EH (cell line): ENCODE measurements at places on chromosomes 5 and 9.

GRCh38 chr5:113118765-113119164, 142.2 kb downstream of the DCP2 start:
- DNase-seq, result no peak

DNA sequence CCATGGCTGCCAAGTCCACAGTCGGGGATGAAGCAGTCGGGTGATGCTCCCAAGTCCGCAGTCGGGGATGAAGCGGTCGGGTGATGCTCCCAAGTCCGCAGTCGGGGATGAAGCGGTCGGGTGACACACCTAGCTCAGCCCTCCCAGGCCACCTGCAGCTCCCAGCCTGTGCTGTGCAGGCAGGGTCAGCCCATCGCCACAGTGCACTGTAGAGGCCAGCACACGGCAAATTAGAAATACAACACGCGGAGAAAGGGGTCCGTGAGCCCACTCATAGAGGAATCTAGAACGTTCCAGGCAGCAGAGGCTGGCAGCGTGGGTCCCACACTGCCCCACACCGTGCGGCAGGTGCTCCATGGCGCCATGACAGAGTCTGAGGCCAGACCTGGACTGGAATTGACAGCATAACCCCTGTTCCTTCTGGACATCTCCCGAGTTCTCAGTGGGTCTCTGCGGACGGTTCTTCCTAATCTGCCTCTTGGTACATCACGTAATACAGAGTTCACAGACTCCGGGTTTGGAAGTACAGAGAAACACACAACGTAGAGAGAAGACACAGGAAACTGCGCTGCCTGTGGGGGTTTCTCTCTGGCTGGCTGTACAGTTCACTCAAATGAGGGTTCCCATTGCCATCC, 7.7 kb upstream of the EXOC3 start:
- DNase-seq, result no peak

- DNase-seq, result no peak
These were observed 11.2 kb downstream of the FXN start for GRCh38 chr9:69046723-69047122.

DNA sequence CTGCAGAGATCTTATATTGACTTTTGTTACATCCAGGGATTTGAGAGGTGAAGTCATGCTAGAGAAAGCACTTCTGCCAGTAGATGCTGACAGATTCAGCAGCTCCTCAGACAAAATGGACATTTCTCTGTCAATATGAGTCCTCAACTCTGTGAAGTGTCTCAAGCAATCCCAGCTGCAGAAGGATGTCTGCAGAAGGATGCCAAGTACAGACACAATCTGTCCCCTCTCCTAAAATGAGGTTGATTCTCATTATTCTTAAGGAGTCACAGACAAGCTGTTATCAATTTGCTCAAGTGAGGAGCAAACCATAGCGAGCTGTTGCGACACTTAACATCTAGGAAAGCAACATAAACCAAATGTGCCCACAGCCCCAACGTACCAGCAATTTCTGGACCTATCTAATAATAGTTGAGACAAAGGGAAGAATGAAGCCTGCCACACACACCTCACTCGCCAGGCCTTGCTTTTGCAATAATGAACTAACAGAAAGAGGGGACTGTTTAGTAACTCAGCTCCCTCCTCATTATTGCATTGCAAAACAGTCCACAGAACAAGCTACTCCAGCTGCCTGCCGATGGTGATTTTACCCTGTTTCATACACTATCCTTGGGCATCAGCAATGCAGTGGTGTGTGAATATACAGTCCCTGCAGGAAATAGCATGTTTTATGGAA, 364.2 kb upstream of the PDE4D start:
- peak; percentile 3 for DNase-seq

- DNase-seq, result no peak
These were observed 102.2 kb downstream of the KLF4 start for GRCh38 chr9:107387409-107387808.

- DNase-seq, result no peak
These were observed 34.8 kb upstream of the TMC1 start for GRCh38 chr9:72486594-72486955.

DNA sequence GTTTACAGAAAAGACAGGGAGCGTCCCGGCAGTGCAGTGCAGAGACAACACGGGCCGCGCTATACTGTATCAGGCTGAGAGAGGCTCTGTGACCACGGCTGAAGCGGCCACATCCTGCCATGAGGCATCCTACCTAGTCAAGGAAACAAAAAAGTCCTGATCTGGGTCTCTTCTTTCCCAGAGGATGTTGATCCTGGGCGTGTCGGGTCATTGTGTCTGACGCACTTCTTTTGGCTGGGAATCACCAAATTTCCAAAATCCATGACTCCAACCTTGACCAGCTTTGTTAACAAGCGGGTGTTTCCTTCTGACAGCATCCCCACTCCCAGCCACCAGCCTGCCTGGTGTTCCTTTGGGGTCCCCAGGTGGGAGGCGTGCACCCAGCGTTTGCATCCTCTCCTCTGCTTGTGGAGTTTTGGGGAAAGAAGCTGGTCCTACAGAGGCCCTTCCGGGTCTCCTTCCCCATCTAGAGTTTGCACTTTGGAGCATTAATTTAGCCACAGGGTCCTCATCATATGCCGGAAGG, 91.4 kb upstream of the RAI14 start:
- peak; percentile 26 for DNase-seq

DNA sequence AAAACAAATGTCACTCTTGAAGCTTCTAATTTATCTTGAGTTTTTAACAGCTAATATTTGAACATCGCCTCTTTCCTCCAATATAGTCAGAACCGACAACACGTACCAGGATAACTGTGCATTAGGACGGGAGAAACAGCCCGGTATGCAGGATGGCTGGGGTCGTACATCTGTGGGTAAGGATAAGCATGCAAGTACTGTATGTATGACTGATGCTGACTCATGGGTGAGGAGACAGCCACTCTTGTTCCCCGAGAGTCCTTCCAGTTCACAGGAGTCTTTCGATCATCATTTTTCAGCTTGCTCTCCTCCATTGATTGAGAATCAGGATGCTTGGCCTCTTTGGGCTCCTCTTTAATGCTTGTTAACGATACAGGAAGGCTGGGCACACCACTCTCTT, 102.3 kb downstream of the ZNF608 start:
- DNase-seq, result peak; percentile 40

GRCh38 chr9:89408628-89409101, 89.2 kb downstream of the SEMA4D start:
- DNase-seq, result no peak

DNA sequence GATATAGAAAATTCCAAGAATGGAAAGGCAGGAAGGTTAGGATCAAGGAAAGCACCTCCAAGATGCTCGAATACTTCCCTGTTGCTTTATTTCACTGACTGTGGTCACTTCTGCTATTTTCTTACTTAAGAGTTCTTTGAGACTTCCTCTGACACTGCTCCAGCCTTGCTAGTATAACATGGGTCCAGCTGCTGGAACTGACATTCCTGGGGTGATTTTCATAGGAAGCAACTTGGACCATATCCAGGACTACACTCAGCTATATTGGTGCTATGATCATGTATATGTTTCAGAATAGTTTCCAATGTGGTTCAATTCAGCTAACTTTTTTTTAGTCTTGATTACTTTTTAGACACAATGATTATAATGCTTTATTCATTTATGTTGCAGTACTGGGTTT, 81.6 kb upstream of the CKMT2 start:
- DNase-seq, result peak; percentile 53

- no peak for DNase-seq
These were observed 20.9 kb upstream of the SEMA6A start for GRCh38 chr5:116595498-116595897.

- no peak for DNase-seq
These were observed 1.2 kb upstream of the PHYHD1 start for GRCh38 chr9:128919402-128920089.

DNA sequence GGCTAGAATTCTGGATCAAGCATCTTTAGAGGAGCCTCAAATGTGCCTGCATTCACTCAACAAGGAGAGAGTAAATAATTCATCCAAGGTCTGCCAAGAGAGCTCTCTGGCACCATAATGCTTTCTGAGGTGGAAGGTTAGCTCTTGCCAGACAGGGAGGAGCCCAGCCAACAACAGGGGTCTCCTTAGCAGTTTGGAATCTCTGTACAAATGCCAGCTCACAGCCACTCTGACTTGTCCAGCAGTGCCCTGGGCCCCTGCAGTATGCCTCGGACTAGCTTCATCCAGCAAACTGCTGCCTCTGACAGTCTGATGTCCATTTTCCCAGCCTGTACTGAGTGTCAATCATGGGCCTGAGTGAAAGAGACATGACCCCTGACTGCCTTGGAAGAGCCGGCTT, 127.2 kb upstream of the SLC44A1 start:
- DNase-seq, result no peak
